Upper lobe of left lung (tissue), 6 donors: ENCODE measurements at places on chromosomes 3 and 15.

- no peaks in the 10 kb centered on the region for H3K4me1 ChIP-seq
- H3K27ac ChIP-seq, result no peak overlapping the region
- H3K4me3 ChIP-seq, result no peak overlapping the region
- no peaks in the 10 kb centered on the region for H3K36me3 ChIP-seq
- H3K27me3 ChIP-seq, result no peaks in the 10 kb centered on the region
Observed at GRCh38 chr3:13708301-13708700, 159.4 kb downstream of the FBLN2 start.

DNA sequence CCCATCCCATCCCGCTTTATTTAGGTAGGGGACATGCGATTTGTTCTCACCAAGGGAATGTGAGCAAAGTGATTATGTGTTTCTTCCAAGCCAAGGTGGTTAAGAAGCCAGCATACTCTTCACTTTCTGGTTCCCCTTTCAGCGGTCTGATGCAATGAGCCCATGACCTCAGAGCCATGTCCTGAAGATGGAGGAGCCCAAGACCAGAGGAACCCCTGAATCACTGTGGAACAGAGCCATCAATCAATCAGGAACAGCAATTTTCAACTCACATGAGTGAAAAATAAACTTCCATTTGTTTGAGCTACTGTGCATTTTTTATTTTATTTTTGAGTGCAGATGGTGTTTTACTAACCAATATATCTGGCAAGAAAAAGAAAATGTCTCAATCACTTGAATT, 10.8 kb downstream of the THRB start:
- H3K27ac ChIP-seq, result no peak overlapping the region
- DNase-seq, result no peak
- no peaks in the 10 kb centered on the region for H3K36me3 ChIP-seq
- no peaks in the 10 kb centered on the region for H3K27me3 ChIP-seq

DNA sequence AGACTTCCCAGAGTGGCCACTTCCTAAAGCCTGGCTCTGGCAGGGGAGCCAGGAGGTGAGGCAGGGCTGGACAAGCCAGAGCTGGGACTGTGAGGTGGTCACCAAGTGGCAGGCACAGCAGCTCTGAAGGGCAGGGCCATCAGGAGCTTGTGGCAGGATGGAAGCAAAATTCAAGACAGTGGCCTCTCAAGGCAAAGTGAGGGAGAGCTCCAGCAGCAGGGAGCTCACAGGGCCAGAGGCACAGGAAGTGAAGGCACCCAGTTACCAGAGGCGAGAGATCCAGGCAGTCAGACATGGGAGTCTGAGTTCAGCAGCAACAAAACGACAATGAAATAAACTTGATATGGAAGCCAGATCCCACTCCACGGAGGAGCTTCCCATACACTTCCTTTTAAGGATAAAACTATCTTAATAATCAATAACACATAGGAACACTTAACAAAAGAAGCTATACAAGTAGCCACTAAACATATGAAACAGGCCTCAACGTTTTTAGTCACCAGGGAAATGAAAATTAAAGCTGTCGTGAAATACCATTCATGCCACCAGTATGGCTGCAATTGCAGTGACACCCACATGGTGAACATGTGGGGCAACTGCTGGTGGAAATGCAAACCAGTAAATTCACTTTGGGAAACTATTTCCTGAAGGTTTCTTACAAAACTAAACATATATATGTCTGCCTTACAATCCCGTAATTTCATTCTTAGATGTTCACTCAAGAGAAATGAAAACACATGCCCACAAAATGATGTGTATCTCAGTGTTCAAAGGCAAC, 35.4 kb upstream of the TMEM158 start:
- no peaks in the 10 kb centered on the region for H3K27me3 ChIP-seq
- no peak overlapping the region for H3K4me3 ChIP-seq
- H3K36me3 ChIP-seq, result no peaks in the 10 kb centered on the region
- H3K27ac ChIP-seq, result no peak overlapping the region
- H3K4me1 ChIP-seq, result no peaks in the 10 kb centered on the region

DNA sequence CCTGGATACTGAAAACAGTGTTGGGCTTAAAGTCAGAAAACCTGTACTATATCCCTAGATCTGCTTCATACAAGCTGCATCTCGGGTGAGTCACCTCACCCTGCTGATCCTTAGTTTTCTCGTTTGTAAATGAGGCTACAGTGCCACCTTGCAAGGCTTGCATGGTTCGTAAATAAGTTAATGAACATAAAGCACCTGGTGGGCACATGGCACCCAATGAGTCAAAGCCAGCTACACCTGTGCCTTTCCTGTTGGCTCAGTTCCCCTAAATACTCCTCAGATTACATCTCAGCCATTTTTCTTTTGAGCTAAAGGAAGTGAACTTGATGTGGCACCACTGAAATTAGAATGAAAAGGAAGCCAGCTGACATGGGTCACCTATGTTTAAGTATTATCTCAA, 26.5 kb downstream of the RTP1 start:
- no peaks in the 10 kb centered on the region for H3K4me1 ChIP-seq
- no peak overlapping the region for H3K27ac ChIP-seq
- H3K4me3 ChIP-seq, result no peak overlapping the region

DNA sequence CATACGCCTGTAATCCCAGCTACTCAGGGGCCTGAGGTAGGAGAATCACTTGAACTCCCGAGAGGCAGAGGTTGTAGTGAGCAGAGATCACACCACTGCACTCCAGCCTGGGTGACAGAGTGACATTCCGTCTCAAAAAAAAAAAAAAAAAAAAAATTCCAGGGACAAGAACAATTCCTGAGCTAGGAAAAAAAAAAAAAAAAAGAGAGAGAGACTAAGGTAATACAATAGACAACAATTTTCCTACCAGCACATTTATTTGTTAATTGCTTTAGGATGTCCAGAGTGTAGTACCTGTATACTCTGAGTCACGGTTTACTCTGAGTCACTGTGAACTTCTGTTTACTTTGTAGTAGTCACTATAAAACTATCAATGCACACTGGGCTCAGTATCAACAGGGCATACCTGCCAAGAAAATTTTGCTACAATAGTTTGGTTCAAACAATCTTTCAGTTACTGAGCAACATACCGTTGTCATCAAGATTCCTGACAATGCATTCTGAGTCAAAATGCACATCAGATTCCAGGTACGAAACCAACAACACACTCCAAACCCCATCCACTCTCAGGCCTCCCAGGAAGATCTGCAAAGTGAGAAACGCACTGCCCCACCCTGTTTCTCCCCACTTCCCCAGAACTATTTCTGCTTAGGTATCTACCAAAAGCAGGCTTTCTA, 28.3 kb downstream of the IGF2BP2 start:
- DNase-seq, result no peak
- peaks cover 10% of the 10 kb centered on the region for H3K4me1 ChIP-seq
- no peak overlapping the region for H3K27ac ChIP-seq
- no peak overlapping the region for H3K4me3 ChIP-seq
- H3K27me3 ChIP-seq, result no peaks in the 10 kb centered on the region

- H3K27me3 ChIP-seq, result no peaks in the 10 kb centered on the region
- H3K4me1 ChIP-seq, result no peaks in the 10 kb centered on the region
- H3K27ac ChIP-seq, result no peak overlapping the region
- H3K36me3 ChIP-seq, result no peaks in the 10 kb centered on the region
- no peak for DNase-seq
Observed at GRCh38 chr15:101406526-101407195, 82.8 kb downstream of the PCSK6 start.

DNA sequence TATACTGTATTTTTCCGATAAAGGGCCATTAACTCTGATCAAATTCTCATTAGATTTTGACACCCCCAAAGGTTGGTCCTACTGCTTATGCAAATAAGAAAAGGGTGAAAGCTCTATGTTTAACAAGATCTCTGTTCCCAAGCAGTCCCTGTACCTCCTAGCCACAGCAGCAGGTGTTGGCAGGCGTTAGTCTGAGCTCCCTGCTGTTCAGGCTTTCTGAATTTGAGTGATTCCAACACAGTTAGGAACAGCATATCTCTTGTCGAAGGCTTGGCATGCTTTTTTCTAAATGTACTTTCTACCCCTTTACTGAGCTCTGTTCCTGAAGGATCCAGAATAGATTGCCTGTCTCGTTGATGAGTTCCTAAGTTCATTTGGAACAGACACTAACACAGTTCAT, 42.3 kb downstream of the MITF start:
- no peak overlapping the region for H3K27ac ChIP-seq
- H3K4me1 ChIP-seq, result peaks cover 12% of the 10 kb centered on the region
- no peaks in the 10 kb centered on the region for H3K36me3 ChIP-seq
- no peak overlapping the region for H3K4me3 ChIP-seq

GRCh38 chr3:79002465-79003372, 765.1 kb downstream of the ROBO1 start:
- no peak for DNase-seq
- no peaks in the 10 kb centered on the region for H3K27me3 ChIP-seq
- no peak overlapping the region for H3K4me3 ChIP-seq

DNA sequence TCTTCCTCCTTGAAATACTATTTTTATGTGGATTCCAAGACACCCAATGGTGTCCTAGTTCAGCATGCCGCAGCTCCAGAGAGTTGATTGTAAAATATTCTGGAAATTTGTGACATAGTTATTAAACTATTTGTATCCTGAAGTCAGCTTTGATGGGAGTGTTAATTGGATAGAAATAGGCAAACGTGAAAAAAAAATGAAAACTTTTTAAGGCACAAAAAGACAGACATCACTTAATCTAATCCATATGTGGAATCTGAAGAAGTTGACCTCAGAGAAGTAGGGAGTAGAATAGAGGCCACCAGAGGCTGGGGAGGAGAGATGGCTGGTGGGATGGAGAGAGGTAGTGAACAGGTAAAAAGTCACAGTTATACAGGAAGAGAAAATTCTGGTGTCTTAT, 704.2 kb downstream of the ROBO1 start:
- H3K27ac ChIP-seq, result no peak overlapping the region
- H3K4me1 ChIP-seq, result no peaks in the 10 kb centered on the region
- H3K36me3 ChIP-seq, result no peaks in the 10 kb centered on the region
- no peak overlapping the region for H3K4me3 ChIP-seq
- H3K27me3 ChIP-seq, result no peaks in the 10 kb centered on the region
- no peak for DNase-seq

- H3K36me3 ChIP-seq, result no peaks in the 10 kb centered on the region
- H3K27ac ChIP-seq, result no peak overlapping the region
- peaks cover 28% of the 10 kb centered on the region for H3K4me1 ChIP-seq
- no peaks in the 10 kb centered on the region for H3K27me3 ChIP-seq
- DNase-seq, result no peak
Observed at GRCh38 chr3:101938262-101938847, 89.0 kb downstream of the NFKBIZ start.

GRCh38 chr3:134054881-134055280, 25.2 kb upstream of the SLCO2A1 start:
- H3K4me3 ChIP-seq, result no peak overlapping the region
- H3K27me3 ChIP-seq, result no peaks in the 10 kb centered on the region
- peak; percentile 3 for DNase-seq
- no peaks in the 10 kb centered on the region for H3K36me3 ChIP-seq

DNA sequence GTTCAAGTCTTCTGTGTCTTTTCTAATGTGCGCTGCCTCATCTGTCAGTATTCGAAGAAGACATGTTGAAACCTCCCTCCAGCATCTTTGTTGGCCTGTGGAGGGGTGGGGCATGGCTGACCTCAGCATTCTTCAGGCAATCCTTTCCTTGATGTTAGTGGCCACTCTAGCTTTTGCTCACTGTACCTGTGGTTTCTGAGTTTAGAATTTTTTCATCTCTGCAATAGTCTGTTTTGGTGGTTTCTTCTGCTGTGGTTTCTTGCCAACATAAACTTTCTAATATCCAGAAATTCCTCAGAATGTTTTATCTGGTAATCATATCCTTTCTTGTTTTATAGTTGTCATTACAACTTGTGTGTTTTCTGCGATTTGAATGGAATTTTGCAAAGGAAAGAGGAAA, 251.3 kb upstream of the NR2E3 start:
- no peak for DNase-seq
- H3K27ac ChIP-seq, result no peak overlapping the region
- H3K36me3 ChIP-seq, result no peaks in the 10 kb centered on the region

DNA sequence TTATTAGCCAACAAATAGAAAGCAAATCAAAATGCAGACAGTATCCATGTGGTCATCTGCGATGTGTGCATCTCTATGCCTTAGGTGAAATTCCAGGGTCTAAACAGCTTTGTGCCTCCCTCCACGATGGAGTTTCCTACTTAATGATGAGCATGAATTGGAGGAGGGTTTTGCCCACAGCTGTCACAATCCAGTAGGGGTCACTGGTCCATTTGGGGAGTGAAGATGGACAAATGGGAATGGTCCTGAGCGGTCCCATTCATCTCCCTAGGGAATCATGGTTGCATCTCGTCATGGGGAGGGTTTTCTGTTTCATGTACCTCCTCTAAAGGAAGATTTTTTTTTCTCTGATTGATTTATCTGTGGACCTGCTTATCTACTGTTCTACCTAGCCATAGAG, 358.0 kb downstream of the PTPRG start:
- DNase-seq, result no peak
- H3K4me3 ChIP-seq, result no peak overlapping the region
- H3K27ac ChIP-seq, result no peak overlapping the region
- peaks cover 15% of the 10 kb centered on the region for H3K4me1 ChIP-seq

DNA sequence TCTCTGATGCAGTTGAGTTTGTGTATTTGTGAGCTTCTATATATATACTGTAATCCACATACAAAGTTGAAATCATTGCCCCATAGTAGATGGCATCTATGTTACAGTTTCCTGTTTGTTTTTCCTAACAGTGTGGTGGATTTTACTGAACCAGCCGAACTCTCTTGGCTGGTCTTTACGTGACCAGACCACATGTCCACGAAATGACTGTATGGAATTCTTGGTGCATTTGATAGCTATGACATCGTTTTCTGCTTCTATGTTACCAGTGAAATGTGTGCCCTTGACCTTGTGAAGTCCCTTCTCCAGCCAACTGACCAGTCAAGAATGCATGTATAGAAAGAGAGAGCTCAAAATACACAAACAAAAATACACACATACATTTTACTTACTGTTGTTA, 1.8 kb downstream of the KCNMB2 start:
- H3K27ac ChIP-seq, result no peak overlapping the region
- H3K4me3 ChIP-seq, result no peak overlapping the region
- no peaks in the 10 kb centered on the region for H3K27me3 ChIP-seq
- no peaks in the 10 kb centered on the region for H3K36me3 ChIP-seq
- no peak for DNase-seq

DNA sequence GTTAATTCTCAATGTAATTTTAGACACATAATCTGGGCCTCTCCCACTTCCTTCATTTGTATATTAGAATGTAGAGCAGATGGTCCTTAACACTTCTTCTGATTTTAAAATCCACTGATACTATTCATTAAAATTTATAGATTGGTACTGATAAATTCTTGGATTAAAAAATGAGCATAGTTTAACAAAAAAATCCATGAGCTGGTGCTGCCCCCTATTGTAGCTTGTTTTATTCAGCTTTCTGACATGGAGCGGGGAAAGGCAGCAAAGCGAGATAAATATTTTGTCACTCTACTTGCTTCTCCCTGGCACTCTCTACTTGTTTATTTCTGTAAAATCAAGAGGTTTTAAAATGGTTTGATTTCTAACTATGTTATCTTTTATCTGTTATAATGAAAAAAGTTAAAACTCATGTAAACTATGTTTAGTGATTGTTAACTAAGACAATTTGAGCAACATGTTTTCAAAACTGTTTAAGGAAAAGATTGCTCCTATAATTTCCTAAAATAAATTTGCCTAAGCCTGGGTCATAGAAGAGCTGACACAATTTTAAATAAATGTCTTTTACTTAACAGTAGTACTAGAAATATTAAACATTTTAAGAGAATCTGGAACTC, 26.5 kb upstream of the PLOD2 start:
- no peak overlapping the region for H3K27ac ChIP-seq
- no peaks in the 10 kb centered on the region for H3K27me3 ChIP-seq
- DNase-seq, result no peak
- no peak overlapping the region for H3K4me3 ChIP-seq

- no peaks in the 10 kb centered on the region for H3K27me3 ChIP-seq
- no peaks in the 10 kb centered on the region for H3K4me1 ChIP-seq
- no peaks in the 10 kb centered on the region for H3K36me3 ChIP-seq
Observed at GRCh38 chr3:147945968-147946519, 536.9 kb downstream of the ZIC1 start.

GRCh38 chr3:57421336-57421735, 122.8 kb downstream of the DNAH12 start:
- no peak for DNase-seq
- H3K36me3 ChIP-seq, result no peaks in the 10 kb centered on the region
- H3K27ac ChIP-seq, result no peak overlapping the region
